Spinal cord (tissue), 10 donors: ENCODE measurements at places on chromosomes 16 and 17.

DNA sequence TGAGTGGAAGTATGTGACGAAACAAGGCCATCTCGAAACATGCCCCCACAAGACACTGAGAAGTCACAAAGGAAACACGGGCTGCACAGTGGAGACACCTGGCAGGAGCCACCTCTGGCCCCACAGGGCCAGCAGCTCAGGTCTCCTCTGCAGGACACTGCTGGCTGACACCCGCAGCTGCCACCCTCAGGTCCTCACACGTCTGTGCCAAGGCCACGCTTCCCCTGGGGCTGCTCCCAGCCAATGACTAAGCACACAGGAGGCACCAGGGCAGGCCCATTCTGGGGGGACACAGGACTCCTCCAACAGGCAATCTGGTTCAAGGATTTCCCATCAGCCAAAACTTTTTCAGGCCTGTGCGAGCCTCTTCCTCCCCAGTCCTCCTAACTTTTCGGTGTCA is 36.4 kb downstream of the MBTPS1 start:
- no peaks in the 10 kb centered on the region for H3K27me3 ChIP-seq
- DNase-seq, result no peak
- no peak overlapping the region for H3K27ac ChIP-seq

DNA sequence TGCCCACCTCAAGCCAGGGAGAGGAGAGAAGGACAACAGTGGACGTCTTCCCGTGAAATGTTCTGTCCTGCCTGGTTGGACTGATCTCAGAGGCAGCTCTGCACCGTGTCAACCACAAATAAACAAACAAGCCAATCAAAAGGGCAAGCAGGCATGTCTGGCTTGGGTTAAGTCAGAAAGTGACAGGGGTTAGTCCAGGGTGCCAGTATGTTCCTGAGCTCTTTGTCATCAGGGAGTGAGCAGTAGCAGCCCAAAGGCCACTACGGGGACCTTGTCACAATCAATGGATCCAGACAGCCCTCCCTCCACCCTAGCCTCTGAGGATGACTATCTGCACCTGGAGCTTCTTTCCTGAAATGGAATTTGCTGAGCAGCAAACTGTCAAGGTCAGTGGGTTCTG is 35.0 kb downstream of the CNGB1 start:
- H3K36me3 ChIP-seq, result no peaks in the 10 kb centered on the region
- no peak overlapping the region for H3K27ac ChIP-seq
- H3K27me3 ChIP-seq, result no peaks in the 10 kb centered on the region
- no peak for DNase-seq
- no peak overlapping the region for H3K4me3 ChIP-seq

GRCh38 chr16:56272583-56272894 is 81.2 kb downstream of the GNAO1 start:
- H3K36me3 ChIP-seq, result peaks cover 2% of the 10 kb centered on the region
- H3K4me3 ChIP-seq, result no peak overlapping the region
- no peaks in the 10 kb centered on the region for H3K27me3 ChIP-seq
- DNase-seq, result no peak
- peaks cover 27% of the 10 kb centered on the region for H3K4me1 ChIP-seq

GRCh38 chr17:82201498-82201910 is 11.1 kb downstream of the CCDC57 start:
- H3K36me3 ChIP-seq, result peaks cover 63% of the 10 kb centered on the region
- no peaks in the 10 kb centered on the region for H3K27me3 ChIP-seq
- H3K4me1 ChIP-seq, result peaks cover 15% of the 10 kb centered on the region
- H3K4me3 ChIP-seq, result no peak overlapping the region
- no peak overlapping the region for H3K27ac ChIP-seq

GRCh38 chr17:18993905-18994526 is 10.5 kb downstream of the FAM83G start:
- no peak for DNase-seq
- H3K27me3 ChIP-seq, result no peaks in the 10 kb centered on the region
- H3K4me3 ChIP-seq, result no peak overlapping the region

- H3K27me3 ChIP-seq, result no peaks in the 10 kb centered on the region
- H3K4me3 ChIP-seq, result no peak overlapping the region
- H3K4me1 ChIP-seq, result peaks cover 23% of the 10 kb centered on the region
- H3K27ac ChIP-seq, result no peak overlapping the region
- no peak for DNase-seq
These were observed 168.4 kb upstream of the WSCD1 start for GRCh38 chr17:5901731-5902130.

GRCh38 chr17:2707721-2708584 is 3.6 kb downstream of the CLUH start:
- H3K36me3 ChIP-seq, result peaks cover 54% of the 10 kb centered on the region
- peak; percentile 52 for DNase-seq
- H3K4me3 ChIP-seq, result no peak overlapping the region
- H3K27ac ChIP-seq, result no peak overlapping the region
- peaks cover 55% of the 10 kb centered on the region for H3K4me1 ChIP-seq

DNA sequence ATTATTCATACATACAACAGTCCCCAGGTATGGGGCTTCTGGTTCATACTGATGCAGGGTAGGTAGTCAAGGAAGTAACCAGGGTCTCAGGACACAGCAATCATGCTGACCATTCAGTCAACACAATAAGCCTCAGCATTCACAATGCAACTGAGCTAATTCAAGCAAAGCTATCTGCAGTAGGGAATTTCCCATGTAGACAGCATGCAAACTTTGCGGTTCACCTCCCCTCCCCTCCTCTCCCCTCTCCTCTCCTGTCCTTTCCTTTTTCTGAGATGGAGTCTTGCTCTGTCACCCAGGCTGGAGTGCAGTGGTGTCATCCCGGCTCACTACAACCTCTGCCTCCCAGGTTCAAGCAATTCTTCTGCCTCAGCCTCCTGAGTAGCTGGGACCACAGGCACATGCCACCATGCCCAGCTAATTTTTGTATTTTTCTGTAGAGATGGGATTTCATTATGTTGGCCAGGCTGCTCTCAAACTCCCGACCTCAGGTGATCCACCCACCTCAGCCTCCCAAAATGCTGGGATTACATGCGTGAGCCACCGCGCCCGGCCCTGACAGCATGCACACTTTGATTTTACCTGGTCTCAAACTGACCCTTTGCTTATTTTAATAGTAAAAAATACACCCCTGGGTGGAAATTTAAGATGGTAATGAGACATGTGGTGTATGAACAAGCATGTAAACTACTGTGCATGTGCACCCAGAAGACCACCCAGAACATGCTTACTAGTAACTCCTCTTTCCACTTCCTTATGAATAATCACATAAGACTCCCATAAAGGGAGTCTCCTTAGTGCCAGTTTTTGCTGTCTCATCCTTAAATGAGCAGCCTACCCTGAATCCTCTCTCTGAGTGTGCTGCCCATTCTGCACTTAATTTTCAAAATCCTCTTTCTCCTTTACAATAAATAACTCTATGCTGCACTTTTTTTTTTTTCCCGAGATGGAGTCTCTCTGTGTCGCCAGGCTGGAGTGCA is 9.3 kb upstream of the RNF135 start:
- no peak overlapping the region for H3K27ac ChIP-seq
- H3K4me1 ChIP-seq, result peaks cover 12% of the 10 kb centered on the region
- no peak for DNase-seq
- no peak overlapping the region for H3K4me3 ChIP-seq
- no peaks in the 10 kb centered on the region for H3K27me3 ChIP-seq
- H3K36me3 ChIP-seq, result no peaks in the 10 kb centered on the region

- H3K27me3 ChIP-seq, result peaks cover 3% of the 10 kb centered on the region
- H3K4me1 ChIP-seq, result peaks cover 21% of the 10 kb centered on the region
- peaks cover 90% of the 10 kb centered on the region for H3K36me3 ChIP-seq
- no peak within 1 kb of the TSS for H3K27ac ChIP-seq
- no peak within 1 kb of the TSS for H3K4me3 ChIP-seq
These were observed at the start of gene NPB for GRCh38 chr17:81902023-81902652. NPB (plus strand) TSS chr17:81902238; CDS start chr17:81902278, 40 bp downstream.

DNA sequence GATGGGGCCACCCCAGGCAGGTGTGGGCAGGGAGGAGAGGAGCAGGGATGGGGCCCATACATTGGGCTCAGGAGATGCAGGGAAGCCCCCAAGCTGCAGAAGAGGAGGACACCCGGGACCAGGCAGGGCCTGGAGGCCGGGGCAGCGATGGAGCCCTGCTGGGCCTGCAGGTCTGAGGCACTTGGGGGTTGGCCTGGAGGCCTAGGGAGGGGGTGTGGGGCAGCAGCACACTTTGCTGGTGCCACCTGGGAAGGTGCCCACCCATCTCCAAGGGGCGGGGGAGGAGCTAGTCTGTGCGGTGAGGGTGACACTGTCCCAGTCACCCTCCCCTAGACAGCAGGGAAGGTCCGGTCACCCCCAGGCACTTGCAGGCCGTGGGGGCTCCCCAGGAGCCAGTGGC is 6.4 kb upstream of the CCDC57 start:
- no peak overlapping the region for H3K4me3 ChIP-seq
- no peaks in the 10 kb centered on the region for H3K36me3 ChIP-seq
- DNase-seq, result no peak
- peaks cover 11% of the 10 kb centered on the region for H3K4me1 ChIP-seq
- H3K27ac ChIP-seq, result no peak overlapping the region

DNA sequence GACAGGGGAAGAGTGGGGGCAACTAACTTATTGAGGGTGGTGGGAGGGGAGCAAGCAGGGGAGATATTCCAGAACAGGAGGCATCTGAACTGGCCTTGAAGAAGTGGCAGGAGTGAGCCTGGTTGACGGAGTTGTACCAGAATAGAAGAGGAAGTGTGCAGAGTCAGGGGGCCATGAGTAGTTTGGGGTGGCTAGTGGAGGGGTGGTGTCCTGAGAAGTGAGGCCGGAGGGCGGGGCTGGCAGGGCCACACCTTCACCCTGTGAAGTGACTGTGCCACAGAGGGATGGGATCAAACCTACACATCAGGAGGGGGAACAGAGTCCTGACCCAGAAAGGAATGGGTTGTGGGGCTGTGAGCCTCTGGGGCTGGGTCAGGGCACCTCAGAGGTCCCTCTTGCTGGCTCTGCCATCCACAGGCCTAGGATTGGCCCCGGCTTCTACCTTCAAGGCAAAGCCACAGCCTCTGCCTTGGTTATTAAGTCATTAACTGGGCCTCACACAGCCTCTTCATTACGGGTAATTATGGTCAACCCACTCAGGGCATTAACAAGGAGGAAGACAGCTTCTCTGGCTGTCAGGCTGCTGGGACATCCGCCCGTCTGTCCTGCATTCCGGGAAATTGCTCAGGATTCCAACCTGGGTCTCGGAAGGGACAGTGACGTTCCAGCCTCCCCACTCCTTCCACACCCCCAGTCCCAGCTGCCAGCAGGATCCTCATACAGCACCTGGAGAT is 12.7 kb downstream of the SPNS2 start:
- peaks cover 40% of the 10 kb centered on the region for H3K4me1 ChIP-seq
- DNase-seq, result no peak
- no peaks in the 10 kb centered on the region for H3K27me3 ChIP-seq
- peaks cover 43% of the 10 kb centered on the region for H3K36me3 ChIP-seq

DNA sequence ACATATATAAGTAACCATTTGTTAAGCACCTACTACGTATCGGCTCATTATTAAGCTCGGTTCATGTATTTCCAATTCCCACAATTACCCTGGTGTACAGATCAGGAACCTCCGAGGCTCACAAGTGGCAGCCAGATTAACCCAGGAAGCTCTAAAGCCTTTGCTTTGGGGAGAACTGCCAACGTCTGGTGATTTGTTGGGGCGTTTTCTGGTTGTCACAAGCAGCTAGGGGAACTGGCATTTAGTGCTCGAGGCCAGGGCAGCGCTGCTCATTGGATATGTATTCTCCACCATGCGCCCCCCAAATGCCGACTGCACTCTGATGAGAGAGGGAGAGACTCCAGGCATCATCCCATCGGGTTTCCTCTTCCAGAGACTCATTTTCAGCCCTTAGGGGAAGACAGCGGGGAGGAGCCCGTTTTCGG is 541 bp downstream of the ZNF18 start:
- peak overlapping the region; percentile 80 for H3K27ac ChIP-seq
- DNase-seq, result peak; percentile 83
- H3K4me3 ChIP-seq, result peak overlapping the region; percentile 85
- peaks cover 8% of the 10 kb centered on the region for H3K36me3 ChIP-seq

- no peak overlapping the region for H3K4me3 ChIP-seq
- H3K27me3 ChIP-seq, result no peaks in the 10 kb centered on the region
- H3K36me3 ChIP-seq, result peaks cover 23% of the 10 kb centered on the region
- H3K4me1 ChIP-seq, result no peaks in the 10 kb centered on the region
- no peak for DNase-seq
These were observed 13.7 kb downstream of the MMD start for GRCh38 chr17:55407641-55408566.

DNA sequence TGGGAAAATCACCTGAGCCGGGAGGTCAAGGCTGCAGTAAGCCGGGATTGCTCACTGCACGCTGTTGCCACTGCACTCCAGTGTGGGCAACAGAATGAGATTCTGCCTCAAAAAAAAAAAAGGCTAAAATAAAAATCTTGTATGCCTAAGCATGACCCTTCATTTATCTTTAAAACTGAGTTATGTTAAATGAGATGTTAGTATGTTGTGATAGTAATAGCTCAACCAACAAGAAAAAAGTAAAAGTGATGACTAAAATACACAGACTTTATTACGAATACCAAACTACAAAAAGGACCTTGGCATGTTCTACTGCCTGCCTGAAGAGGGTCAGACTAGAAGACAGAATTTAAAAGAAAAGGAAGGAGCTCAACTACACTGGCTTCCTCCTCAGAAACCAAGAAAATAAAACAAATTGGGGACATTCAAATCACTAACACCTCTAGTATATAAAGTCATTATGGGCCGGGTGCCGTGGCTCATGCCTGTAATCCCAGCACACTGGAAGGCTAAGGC is 4.4 kb downstream of the SMURF2 start:
- no peak for DNase-seq
- no peak overlapping the region for H3K27ac ChIP-seq
- H3K4me1 ChIP-seq, result peaks cover 3% of the 10 kb centered on the region
- no peaks in the 10 kb centered on the region for H3K36me3 ChIP-seq
- H3K27me3 ChIP-seq, result no peaks in the 10 kb centered on the region

GRCh38 chr16:81315271-81316175 is 761 bp downstream of the GAN start:
- peak overlapping the region; percentile 47 for H3K27ac ChIP-seq
- H3K27me3 ChIP-seq, result no peaks in the 10 kb centered on the region
- peaks cover 13% of the 10 kb centered on the region for H3K4me1 ChIP-seq
- H3K4me3 ChIP-seq, result peak overlapping the region; percentile 75
- DNase-seq, result no peak
- H3K36me3 ChIP-seq, result no peaks in the 10 kb centered on the region

DNA sequence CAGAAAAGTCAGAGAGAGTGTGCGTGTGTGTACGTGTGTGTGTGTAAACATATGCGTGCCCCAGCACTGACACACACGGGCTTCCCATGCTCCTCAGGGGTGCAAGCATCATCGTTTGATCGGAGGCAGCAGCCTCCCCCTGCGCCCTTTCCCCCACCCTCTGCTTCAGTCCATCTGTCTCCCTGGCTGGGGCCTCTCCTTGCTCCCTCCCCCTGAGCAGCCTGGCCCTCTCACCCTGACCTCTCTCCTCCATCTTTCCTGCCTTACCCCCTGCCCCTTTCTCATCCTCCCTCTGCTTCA is 4.4 kb downstream of the STX1B start:
- no peak overlapping the region for H3K4me3 ChIP-seq
- H3K4me1 ChIP-seq, result peaks cover 28% of the 10 kb centered on the region
- DNase-seq, result no peak
- no peak overlapping the region for H3K27ac ChIP-seq
- no peaks in the 10 kb centered on the region for H3K27me3 ChIP-seq
- H3K36me3 ChIP-seq, result peaks cover 40% of the 10 kb centered on the region

- H3K36me3 ChIP-seq, result peaks cover 71% of the 10 kb centered on the region
- H3K27ac ChIP-seq, result no peak overlapping the region
- peaks cover 28% of the 10 kb centered on the region for H3K4me1 ChIP-seq
- H3K4me3 ChIP-seq, result no peak overlapping the region
- no peaks in the 10 kb centered on the region for H3K27me3 ChIP-seq
These were observed 75.1 kb downstream of the ZNF778 start for GRCh38 chr16:89292443-89293078.

GRCh38 chr17:68706356-68706920 is 105.3 kb upstream of the FAM20A start:
- peak; percentile 64 for DNase-seq
- peaks cover 6% of the 10 kb centered on the region for H3K4me1 ChIP-seq
- no peaks in the 10 kb centered on the region for H3K36me3 ChIP-seq
- H3K4me3 ChIP-seq, result no peak overlapping the region
